ENCODE measurements at places on chromosomes 16 and 17.

GRCh38 chr16:80512593-80512853 lies 28.3 kb upstream of the DYNLRB2 start:
- no peak for DNase-seq

GRCh38 chr17:7124923-7125322 lies 10.3 kb upstream of the ASGR2 start:
- no peak for DNase-seq

- DNase-seq, result no peak
Measured at GRCh38 chr16:77790912-77791311, 2.5 kb downstream of the VAT1L start.

GRCh38 chr17:27576477-27577083 lies 54.4 kb upstream of the LGALS9 start:
- peak; percentile 19 for DNase-seq

GRCh38 chr17:39952680-39953470 lies 9.9 kb upstream of the GSDMA start:
- peak; percentile 96 for DNase-seq

GRCh38 chr16:72457243-72457940 lies 285.4 kb upstream of the PMFBP1 start:
- DNase-seq, result no peak

DNA sequence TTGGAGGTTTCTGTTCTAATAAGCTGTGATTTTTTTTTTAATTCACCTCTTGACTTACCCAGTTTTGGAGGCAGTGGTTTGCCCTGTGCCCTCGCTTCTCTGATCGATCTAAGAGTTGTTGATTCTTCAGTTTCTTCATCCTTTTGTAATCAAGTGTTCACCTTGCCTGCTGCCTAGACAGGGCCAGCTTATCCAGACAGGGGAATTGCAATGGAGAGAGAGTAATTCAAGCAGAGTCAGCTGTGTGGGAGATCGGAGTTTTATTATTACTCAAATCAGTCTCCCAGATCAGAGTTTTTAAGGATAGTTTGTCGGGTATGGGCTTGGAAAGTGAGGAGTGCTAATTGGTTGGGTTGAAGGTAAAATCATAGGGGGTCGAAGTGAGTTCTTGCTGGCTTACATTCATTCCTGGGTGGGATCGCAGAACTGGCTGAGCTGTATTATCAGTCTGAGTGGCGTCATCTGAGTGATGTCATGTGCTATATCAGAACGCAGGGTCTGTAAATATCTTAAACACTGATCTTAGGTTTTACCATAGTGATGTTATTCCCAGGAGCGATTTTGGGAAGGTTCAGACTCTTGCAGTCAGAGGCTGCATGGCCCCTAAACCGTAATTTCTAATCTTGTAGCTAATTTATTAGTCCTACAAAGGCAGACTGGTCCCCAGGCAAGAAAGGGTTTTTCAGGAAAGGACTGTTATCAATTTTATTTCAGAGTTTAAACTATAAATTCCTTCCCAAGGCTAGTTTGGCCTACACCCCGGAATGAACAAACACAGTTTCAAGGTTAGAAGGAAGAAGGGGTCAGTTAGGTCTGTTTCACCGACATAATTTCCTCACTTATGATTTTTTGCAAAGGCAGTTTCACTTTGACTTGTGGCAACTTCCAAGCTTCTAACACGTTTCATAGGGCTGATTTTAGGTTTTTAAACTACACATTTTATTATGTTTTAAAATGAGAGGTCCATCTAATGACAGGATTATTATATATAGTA lies 21.5 kb upstream of the KCNJ16 start:
- no peak for DNase-seq

DNA sequence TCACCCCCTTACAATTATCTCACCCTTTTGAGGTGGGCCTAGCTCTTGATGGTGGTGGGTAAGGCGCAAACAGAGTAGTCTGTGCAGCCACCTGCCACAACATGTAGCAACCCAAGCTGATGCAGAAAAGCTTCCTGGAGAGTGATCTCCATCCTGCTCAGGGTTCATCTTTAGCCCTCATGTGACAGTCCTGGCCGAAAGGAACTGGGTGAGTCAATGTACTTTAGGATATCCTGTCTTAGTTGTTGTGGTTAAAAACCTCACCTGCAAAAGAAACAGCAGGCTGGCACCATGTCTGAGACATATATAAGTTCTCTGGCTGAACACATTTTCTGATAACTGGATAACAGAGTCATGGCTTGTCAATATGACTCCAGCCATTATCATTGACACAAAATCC lies 183.5 kb upstream of the CPHXL start:
- DNase-seq, result no peak

- no peak for DNase-seq
Measured at GRCh38 chr17:2921443-2921842, 125.2 kb downstream of the RAP1GAP2 start.

DNA sequence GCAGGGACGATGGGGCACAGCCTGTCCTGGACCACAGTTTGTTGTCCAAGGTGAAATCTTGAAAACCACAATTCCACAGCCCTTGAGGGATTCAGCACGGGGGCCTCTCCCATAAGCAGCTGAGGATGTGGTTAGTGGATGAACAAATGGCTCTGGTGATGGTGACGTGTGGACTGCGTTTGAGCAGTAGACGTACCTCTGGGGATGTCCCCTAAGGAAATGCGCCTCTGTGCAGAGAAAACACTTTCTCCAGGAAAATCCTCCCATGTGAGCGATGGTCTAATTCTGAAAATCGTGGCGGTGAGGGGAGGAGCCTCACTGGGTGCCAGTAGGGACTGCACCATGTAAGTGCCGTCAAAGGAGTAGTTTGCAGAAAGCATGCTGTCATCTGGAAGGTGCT lies 2.7 kb upstream of the SEPTIN12 start:
- no peak for DNase-seq

DNA sequence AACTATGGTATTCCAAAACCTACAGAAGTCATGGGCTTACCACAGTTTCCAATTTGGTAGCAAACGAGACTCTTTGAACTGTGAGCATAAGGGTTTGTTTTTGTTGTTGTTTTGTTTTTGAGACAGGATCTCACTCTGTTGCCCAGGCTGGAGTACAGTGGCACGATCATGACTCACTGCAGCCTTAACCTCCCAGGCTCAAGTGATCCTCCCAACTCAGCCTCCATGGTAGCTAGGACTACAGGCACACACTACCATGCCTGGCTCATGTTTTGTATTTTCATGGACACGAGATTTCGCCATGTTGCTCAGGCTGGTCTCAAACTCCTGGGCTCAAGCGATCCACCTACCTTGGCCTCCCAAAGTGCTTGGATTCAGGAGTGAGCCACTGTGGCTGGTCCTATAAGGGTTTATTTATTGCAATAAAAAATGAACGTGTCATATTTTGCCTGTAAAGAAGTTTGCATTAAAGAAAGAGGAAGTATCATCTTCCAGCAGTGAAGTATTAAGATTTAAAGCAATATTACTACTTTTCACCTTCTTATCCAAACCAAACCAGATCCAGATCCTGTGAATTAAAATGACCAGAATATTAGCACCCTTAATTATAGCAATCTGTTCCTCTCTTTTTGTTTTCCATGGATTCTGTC lies 37.2 kb downstream of the KCNJ2 start:
- DNase-seq, result no peak

GRCh38 chr16:19123535-19124178 lies 9.9 kb downstream of the ITPRIPL2 start:
- DNase-seq, result no peak

DNA sequence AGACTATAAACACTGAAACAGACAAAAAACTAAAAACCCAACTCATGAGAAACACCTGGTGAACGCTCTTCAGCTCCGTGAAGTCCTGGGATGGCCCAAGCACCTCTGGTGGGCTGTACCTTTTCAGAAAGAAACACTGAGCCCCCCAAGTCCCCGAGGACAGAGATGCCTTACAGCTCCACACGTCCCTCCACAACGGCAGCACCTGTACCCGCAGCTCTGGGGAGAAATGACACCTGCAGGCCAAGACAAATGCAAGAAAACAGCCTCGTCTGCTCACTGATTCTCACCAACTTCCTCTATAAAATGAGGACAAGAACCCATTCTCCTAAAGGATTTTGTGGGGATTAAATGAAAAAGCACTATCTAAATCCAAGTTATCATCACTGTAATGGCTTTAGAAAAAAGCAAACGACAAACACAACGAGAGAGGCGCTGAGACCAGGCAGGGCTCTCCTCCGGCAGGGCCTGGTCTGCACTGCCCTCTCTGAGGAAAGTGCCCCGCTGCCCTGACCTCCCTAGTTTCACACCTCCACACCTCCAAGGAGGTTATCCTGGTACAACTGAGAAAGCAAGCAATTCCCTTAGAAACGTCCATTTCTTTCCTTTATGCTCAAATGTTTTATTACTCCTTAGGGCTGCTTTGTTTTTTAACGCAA lies 114.9 kb downstream of the ZNF778 start:
- DNase-seq, result no peak

DNA sequence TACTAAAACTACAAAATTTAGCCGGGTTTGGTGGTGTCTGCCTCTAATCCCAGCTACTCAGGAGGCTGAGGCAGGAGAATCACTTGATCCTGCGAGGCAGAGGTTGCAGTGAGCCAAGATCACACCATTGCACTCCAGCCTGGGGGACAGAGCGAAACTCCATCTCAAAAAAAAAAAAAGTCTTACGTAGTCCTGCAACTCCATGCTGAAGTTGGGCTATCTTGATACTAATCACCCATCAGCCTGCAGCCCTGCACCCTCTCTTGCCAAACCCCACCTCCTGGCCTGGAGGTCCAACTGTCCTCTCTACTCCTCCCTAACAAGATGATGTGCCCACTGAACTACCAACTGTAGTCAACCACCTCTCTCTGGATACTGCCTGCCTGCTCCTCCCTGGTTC lies 4.8 kb downstream of the TMEM170A start:
- DNase-seq, result no peak

GRCh38 chr16:66365651-66366050 lies 840 bp upstream of the CDH5 start:
- no peak for DNase-seq

GRCh38 chr16:72397876-72398275 lies 225.9 kb upstream of the PMFBP1 start:
- DNase-seq, result no peak

GRCh38 chr16:27929818-27930217 lies 133.7 kb downstream of the GSG1L start:
- no peak for DNase-seq

DNA sequence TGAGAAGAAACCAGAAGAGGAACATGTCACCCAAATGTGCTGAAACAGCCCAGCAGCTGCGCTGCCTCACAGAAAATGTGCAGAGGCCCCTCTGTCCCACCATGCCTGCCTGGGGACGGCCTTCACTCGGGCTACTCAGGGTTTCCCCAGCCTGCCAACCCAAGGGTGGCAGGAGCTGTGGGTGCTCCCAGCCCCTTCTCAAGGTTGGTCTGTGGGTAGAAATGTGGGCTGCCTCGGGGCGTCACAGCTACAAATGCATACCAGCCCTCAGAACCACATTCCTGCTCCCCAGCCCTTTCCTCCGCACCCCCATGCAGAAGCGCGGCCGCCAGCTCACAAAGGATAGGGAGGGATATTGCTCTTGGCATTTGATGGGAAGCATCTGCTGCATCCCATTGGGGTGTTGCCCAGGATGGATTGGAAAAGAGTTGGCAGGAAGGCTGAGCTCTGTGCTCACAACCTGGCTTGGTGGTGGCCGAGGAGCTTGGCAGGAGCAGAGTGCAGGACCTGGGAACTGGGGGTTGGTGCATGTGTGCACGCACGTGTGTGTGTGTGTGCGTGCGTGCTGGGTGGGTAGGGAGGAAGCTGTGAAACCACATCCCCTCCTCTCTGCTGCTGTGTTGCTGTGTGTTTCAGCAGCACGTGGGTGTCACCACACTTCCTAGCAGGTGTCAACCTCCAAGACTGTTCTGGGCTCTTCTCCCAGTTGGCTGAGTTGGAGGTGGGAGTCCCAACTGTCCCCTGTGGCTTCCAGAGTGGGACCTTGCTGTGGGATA lies 304.4 kb downstream of the SEC14L1 start:
- no peak for DNase-seq

Measured in midbrain (tissue), 1 donor.